ENCODE measurements at places on chromosomes 3 and 15.
A peak's percentile ranks its signal among the peaks of the same experiment; 100 is the strongest.

GRCh38 chr3:40850861-40851260 lies 326.1 kb downstream of the ZNF621 start:
- DNase-seq: no peak

DNA sequence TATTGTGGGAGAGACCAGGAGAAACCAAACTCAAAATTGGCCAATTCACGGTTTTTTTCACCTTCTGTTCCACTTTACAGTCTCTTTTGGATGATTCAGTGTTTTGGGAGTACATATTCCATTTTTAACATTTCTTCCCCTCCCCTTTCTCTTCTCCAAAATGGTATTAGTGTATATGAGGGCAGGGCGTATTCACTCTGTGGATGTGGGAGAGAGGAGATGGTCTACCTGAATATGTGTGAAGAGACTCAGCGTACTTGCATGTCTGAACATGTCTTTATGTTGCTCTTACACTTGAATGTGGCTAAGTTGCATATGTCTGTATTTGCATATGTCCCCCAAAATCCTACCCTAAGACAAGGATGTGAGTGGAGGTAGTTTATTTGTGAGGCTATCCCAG lies 291.0 kb upstream of the PPP2R3A start:
- no peak for DNase-seq

DNA sequence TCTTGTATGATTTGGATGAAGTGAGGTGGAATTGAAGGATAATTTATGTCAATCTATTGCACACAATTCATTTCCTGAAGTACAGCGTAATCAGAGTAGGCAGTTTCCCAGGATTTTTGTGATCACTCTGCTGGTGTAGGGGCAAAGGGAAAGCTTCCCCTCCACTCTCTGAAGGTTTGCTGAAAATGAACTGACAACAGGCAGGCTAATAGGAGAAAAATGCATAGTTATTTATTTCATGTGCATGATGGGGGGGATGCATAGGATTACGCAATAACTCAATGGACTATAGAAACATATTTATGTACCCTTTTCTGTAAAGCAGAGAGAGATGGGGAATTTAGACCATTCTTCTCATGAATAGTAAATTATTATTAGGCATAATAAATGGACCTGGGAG lies 872.9 kb downstream of the NAALADL2 start:
- no peak for DNase-seq

DNA sequence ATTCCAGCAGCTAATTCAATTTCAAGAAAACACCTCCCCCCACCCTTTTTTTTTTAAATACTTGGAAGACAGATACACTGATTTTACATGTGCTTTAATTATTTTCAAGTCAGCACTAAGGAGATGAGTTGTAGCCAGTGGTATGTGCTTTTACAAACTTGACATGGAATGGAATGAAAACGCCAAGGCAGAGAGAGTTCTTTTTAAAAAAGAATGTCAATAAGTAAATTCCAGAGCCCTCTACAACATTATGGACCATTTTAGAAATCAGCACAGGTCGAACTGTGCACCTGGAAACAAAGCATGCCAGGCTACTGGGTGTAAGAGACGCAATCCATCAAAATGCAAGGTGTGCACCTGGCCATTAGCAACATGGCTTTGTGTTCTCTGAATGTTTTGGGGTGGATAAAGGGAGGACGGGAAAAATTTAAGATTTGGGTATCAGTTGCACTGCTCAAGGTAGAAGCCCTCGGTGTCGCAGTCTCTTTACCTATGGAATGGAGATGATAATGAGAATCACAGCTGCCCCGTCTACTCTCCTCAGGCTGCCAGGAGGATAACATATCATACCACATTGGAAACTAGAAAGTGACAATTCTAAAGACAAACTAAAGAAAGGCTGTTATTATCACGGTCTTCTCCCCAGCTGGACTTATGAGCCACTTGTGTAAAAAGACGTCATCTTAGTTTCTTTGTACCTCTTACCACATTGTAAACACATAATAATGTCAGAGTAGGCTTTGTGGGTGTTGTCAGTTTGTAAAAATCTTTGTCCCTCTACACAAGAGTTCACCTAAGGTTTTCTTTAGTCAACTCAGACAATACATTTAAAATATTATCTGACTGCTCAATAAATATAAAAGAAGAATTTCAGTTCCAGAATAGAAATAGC lies 107.4 kb upstream of the PRICKLE2 start:
- DNase-seq: no peak

- no peak for DNase-seq
These were observed 155.3 kb downstream of the TBL1XR1 start for GRCh38 chr3:177041730-177042551.

DNA sequence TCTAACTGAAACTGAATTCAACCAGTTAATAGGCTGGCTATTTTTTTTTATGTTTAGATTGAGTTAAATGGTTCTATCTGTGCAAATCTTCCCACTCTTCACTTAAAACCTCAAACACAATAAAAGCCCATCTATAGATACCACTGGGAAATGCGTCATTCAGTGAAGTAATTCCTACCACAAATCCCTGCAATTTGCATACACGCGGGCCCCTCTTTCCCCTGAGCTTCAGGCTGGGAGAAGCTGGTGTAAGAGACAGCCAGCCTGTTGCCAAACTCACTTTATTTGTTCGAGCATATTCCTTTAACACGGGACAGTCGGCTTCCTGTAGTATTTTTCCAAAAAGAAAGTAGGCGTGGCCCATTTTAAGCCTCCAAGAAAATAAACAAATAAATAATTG lies 26.0 kb upstream of the MCTP2 start:
- no peak for DNase-seq

GRCh38 chr15:80849308-80849707 lies 70.1 kb downstream of the CEMIP start:
- DNase-seq: no peak

DNA sequence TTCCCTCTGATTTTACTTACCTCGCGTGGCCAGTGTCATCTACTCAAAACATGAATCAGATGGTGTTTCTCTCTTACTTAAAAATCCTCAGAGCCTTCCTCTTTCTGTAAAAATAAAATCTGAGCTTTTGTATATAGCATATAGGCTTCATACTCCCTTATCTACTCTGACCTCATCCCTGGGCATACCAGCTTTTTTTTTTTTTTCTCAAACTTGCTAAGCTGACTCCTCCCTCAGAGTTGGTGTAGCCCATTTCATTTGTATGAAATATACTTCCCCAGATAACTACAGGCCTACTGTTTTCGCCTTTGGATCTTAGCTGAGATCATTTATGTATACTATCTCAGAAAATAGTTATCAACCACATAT lies 648.9 kb upstream of the ALCAM start:
- DNase-seq: no peak

DNA sequence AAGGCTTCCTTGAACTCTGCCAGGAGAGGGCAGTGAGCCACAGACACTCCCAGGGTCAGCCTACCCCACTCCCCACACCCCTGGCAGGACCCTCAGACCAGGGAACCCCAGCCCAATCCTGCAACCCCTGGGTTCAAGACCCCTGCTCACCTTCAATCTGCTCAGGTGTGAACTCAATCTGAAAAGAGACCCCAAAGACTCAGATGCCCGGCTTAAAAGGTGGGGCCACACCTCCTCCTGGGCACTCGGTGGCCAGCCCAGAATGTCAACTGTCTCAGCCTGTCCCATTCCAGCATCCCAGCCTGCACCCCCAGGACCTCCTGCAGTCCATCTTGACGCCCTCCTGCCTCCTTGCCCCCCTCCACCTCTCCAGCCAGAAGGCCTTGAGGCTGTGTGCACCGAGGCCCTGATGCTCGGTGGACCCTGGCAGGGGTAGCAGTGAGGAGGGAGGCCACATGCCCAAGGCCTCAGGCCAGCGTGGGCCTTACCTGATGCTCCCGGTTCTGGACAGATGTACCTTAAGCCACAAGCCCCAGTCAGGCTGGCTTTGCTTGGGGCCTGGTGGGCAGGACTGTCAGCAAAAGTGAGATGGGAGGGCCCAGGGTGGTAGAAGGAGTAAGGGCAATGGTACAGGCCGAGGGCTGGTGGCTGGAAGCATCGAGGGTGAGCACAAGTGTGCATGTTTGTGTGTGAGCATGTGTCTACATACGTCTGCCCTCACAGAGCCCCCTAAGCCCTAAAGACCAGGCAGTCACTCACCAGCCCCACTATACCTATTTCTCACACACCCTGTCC lies 2.2 kb downstream of the MYL3 start:
- no peak for DNase-seq

GRCh38 chr3:197456261-197457091 lies 99.3 kb downstream of the BDH1 start:
- peak; percentile 37 for DNase-seq

DNA sequence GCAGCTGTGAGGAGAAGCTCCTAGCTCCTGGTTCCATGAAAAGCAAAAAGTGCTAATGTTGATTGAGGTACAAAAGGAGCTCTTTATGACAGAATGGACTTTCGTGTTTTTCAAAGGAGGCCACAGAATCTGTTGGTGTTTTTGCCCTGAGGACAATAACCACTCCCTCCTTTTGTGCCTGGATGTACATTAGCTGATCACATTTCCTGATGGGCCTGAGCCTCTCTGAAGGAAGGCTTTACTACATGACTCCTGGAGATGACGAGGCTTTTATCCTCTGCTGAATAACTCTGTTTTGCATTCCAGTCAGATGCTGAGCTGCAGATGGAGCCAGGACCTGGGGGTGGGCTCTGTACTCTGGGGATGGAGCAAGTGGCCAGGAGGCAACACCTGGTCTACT lies 301.9 kb downstream of the CACNA2D3 start:
- no peak for DNase-seq

DNA sequence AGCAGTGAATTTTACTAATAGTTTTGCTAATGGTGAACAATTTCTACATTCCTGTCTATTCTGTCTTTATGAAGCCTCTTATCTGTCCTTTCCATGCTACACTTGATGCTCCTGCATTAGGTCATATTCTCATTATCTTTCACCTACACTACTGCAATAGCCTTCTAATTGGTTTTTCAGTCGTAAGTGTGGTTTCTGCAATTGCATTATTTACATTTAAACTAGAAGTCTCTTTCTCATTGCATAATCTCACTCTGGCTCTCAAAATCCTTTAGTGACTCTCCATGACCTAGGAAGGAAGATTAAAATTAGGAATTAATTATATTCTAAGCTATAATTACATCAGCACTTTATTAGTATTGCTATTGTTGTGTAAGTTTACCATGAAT lies 686.5 kb downstream of the IGSF11 start:
- DNase-seq: no peak

- DNase-seq: peak; percentile 61
These were observed 5.5 kb upstream of the GP5 start for GRCh38 chr3:194404365-194405140.

DNA sequence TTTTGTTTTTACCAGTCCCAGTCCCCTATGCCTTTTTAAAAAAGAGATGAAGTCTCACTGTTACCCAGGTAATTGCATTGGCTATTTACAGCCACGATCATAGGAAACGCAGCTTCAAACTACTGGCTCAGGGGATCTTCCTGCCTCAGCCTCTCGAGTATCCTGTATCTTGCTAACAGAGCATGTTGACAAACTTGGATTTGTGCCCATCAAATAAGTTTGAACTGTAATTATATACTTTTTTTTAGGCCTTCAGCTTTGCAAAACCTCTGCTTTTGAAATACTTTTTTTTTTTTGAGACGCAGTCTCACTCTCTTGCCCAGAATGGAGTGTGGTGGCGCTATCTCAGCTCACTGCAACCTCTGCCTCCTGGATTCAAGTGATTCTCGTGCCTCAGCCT lies 3.0 kb upstream of the EDEM1 start:
- no peak for DNase-seq

DNA sequence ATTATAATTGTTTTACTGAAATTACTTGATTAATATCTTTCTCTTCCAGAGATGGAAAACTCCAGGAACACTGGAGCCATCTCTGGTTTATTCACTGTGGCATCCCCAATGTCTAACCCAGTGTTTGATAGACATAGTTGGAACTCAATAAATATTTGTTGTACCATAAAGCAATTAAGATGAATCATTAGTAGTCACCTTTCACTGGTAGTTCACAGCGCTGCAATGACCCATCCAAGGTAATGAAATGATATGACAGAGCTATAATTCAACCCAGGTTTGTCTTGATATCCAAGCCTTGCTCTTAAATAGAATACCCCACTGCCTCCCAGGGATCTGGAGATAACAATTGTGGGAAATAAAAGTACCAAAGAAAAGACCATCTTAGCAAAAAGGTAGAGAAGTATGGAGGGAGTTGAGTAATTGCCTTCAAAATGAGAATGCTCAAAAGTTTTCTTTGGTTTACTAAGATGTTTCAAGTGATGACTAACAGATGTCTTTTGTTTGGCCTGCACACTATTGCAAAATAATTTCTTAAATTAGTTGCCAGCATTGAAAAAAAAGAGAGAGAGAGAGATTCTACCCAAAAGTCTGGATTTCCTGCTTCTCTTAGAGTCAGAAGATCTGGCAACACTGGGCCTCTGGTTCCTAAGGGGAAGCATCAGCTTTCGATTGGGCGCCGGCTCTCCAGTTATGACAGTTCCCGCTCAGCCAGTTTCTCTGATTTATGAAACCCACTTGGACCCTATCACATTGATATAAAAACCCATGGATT lies 348.5 kb downstream of the ERC2 start:
- DNase-seq: no peak

DNA sequence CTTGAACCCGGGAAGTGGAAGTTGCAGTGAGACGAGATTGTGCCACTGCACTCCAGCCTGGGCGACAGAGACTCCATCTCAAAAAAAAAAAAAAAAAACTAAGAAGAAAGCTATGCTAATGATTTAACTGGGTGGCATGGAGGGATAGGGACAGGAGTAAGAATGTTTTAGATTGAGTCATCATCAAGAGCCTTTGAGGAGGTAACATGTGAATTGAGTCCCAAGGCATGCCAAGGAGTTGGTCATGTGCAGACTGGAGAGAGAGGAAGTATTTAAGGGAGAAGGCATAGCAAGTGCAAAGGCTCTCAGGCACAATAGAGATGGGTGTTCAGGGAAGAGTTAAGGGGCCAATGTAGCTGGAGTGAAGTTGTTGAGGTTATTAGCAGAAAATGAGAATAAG lies 9.1 kb downstream of the BNC1 start:
- no peak for DNase-seq

DNA sequence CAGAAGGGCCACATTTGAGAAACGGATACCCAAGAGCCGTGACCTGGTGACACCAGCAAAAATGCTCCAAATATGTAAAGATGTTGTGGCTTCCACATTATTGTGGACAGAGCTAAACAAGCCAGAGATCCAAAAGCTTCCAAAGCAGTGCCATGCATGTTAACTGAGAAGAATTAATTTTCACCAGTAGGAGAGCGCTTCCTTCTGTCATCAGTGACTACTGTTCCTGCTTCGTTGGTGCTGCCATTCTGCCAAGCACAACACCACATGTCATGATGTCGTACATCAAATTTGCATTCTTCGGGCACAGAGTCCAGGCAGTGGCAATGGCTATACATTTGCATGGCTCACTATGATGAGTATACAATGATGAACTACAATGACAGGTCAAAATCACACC lies 19.1 kb upstream of the CHST2 start:
- DNase-seq: no peak

DNA sequence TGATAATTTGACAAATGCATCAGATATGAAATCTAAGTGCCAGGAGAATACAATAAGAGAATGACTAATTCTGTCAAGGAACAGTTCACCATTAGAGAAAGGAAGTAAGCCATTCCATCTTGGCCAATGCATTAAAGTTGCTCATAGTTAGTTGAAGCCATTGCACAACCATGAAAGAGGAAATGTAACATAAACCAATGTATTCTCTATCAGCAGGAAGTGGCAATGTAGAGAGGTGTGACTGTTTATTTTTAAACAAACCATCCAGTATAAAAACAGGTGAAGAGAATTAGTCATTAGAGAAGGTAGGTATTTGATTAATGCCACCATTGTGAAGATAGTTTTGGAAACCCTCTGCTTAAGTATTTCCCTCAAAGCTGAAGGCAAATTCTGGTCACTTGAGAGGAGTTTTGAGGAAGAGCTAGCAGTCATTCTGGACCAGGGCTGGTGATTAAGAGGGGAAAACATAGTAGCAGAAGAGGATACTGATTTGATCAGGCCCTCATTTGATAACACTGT lies 10.7 kb upstream of the ANXA2 start:
- DNase-seq: no peak
